Stimulated activated CD8-positive, alpha-beta memory T cell treated with anti-CD3 and anti-CD28 coated beads, Interleukin-7, amount 100 ng/mL, for 24 hours (primary cell): ENCODE measurements at places on chromosomes 7 and 10.
A peak's percentile ranks its signal among the peaks of the same experiment; 100 is the strongest.

GRCh38 chr7:136163340-136163801, 186.2 kb upstream of the MTPN start:
- DNase-seq = no peak

GRCh38 chr10:47257396-47258120, 42.4 kb upstream of the GDF10 start:
- no peak for DNase-seq

DNA sequence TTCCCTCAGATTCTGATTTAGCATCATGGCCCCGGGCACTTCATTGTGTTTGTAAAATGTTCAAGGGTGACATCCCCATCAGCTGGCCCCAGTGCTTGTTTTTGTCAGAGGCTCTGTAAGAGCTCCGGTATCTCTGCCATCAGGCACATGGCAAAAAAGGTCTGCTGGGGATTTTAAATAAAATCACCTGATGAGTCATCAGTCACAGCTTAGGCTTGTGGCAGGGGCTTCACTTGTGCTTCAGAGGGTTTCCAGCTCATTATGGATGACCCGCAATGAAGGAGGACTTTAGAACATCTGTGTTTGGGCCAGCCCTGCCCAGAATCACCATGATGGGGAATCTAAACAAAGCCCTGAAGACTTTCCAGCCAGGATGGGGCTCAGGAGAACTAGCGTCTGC, 259.9 kb downstream of the ZEB1 start:
- no peak for DNase-seq

- DNase-seq = no peak
Observed at GRCh38 chr10:25766213-25766612, 167.8 kb upstream of the MYO3A start.

DNA sequence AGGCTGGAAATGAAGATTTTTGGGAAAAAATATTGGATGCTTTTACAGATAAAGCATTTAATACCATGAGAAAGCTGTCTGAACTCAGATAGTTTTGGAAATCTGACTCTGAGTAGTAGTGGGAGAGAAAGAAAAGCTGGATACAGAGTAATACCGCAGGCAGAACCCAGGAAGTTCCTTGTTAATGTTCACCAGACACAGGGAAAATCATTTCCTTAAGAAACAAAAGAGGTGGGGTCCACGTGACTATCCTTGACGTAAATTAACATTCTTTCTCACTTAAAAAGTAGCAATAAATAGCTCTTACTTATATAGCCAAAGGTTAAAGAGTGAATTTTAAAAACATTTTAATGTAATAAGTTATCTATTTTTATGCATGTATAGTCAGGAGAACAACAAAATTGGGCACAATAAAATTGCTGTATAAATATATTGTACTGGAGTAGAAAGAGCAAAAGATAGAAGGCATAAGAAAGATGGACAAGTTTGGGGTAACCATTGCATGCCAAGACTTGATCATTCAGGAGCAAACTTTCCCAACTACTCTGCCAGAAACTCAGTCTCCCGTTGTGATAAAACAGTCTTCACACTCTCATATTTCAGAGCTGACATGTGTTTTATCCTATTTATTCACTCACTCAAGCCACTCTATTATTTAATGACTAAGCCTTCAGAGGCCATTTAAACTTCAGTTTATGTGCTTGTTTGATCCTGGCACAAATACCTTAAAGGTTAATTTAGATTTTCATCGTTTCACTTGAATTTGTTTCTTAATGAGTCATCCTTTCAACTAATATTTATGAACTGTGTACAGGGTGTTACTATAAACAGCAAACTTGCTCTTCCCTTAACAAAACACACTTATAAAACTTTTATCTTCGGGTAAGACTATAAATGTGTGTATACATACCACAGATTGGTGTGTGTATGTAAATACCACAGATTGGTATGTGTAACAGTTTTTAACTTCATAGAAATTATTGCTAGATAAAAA, 143.1 kb downstream of the GNAI1 start:
- no peak for DNase-seq

GRCh38 chr10:103776878-103777591, 78.3 kb downstream of the SH3PXD2A start:
- DNase-seq = no peak

DNA sequence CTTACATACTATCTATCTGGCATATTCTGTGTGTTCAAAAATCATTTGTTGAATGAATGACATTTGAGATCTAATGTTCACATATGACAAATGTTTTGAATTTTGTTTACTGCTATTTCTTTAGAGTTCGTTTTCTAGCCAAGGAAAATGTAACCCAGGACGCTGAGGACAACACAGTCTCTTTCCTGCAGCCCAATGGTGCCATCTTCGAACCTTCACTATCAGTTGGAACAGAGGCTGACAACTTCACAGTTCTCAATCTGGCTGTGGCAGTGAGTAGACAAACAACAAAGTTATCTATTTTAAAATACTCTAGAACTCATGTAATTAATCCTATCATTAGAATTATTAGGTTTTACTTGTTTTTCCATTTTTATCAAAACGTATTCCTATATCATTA, 22.5 kb downstream of the CD36 start:
- no peak for DNase-seq

GRCh38 chr7:16944936-16945335, 63.2 kb upstream of the AGR3 start:
- no peak for DNase-seq

DNA sequence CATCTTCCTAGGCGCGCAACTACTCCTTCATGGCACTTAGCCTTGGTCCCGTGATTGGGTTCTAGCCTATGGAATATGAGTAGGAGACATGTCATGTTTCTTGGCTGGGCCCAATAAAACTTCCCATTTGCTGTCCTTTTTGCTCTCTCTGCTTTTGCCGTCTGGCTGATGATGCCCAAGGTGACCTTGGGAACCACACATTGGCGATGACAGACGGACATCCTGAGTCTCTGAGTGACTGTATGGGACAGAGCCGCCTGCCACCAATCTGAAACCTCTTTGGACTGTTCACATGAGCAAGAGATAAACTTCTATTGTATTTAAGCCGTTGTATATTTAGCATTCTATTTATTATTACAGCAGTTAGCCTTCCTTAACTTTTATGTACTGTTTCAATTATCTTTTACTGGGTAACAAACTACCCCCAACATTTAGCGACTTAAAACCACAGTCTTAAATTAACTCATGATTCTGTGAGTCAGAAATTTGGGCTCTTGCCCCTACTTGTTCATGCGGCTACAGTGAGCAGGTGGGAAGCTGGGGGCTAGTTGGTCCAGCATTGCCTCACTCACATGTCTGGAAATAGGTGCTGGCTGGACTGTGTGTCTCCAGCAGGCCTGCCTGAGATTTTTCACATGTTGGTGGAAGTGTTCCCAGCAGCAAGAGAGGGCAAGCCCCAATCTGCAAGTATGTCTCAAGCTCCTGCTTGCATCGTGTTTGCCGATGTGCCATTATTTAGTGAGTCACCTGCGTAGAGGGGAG, 71.7 kb downstream of the NOD1 start:
- no peak for DNase-seq

DNA sequence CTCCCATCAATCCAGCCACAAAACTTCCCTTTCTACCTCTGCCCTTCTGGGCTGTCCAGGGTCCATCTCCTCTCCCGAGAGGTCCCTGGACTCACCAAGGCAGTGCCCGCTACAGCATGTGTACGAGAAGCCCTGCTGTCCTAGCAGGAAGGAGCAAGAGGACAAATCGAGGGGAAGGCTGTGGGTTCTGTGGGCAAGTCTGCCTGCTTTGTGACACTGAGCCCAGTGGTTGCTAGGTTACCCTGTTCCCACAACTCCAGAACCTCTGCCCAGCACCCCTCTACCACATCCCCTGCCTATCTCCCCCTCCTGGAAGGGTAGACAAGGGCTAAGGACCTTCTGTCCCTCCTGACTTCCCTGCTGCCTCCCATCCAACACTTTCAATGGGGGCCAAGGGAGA, at the start of gene TBATA:
Gene TBATA (minus strand): TSS at position 188 of the 400 bp plus-strand sequence. CDS start 1,998 bp downstream, outside the sequence.
- no peak for DNase-seq

- no peak for DNase-seq
Observed at GRCh38 chr7:148773334-148773733, 74.6 kb downstream of the CUL1 start.

DNA sequence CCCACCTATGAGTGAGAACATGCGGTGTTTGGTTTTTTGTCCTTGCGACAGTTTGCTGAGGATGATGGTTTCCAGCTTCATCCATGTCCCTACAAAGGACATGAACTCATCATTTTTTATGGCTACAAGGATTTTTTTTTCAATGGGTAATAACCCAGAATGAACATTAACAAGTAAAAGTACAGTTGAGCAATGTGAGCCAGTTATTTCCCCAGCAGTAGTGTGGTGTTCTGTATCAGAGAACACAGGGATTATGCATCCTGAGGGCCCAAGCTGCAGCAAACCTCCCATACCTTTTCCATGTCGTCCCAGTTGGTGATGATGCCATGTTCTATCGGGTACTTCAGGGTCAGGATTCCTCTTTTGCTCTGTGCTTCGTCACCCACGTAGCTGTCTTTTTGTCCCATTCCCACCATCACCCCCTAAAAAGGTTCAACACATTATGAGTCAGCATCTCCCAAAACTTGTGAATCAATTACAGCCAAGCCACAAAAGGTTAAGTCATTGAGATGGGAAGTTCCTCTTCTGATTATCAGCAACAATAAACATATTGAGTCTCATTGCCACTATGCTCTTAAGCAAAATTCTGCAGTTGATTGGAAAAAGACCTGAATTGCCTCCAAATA, 5.5 kb downstream of the ACTA2 start:
- no peak for DNase-seq

DNA sequence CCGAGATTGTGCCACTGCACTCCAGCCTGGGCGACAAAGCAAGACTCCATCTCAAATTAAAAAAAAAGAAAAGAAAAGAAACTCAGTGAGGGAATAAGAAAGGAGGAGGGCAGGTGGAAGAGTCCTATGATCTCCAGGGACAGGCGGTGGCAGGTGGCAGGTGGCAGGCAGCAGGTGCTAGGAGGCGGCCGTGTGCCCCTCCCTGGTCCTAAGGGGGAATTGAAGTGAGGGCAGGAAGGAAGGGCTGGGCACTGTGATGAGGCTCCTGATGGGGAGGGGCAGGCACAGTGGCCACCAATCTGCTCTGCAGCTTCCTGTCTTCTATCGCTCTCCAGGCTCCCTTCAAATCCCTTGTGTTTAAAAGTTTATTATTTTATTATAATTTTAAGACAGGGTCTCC, 41.2 kb upstream of the UBE3C start:
- no peak for DNase-seq

GRCh38 chr10:24652381-24652957, 71.2 kb downstream of the ARHGAP21 start:
- DNase-seq = no peak

- DNase-seq = no peak
Observed at GRCh38 chr10:53135213-53135896, 362.8 kb upstream of the MBL2 start.

DNA sequence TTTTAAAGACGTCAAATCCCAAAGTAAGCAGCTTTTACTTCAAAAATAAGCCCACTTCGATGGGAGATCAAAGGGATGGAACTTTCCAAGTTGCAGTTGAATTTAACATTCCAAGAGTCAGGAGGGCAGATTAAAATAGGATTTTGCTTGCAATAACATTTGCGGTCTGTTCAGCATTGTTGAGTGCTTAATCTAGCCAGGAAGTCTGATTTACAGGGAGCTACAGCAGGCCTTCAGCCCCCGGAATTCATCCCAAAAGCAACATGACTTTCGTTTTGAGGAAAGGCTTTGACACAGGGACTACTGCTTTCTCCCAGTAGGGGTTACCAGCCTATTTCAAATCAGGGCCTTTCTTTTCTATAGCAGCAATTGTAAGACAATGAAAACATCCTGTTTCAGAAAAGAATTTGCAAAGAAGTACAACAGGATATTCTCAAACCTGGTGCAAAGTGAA, 279.6 kb upstream of the PITRM1 start:
- no peak for DNase-seq

- no peak for DNase-seq
Observed at GRCh38 chr7:68904630-68905029, 693.6 kb upstream of the AUTS2 start.

DNA sequence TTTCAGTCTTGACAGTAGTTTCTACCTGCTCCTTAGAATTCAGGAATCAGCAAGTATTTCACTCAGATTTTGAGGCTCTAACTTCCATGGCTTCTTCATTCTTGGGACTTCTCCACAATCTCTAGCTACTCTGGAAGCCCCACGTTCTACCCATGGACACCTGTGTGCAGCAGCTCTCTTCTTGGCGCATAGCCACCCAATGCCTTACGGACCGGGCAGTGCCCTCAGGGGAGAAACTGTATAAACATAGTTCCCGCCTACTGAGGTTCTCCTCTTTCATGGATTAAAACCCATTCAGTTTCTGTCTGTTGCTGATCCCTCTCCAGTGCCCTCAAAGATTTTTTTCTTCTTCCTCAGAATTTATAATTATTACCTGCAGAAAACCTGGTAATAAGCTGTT, 177.1 kb downstream of the SORCS1 start:
- DNase-seq = no peak

- no peak for DNase-seq
Observed at GRCh38 chr10:132982301-132982989, 40.1 kb upstream of the CFAP46 start.

GRCh38 chr7:151652111-151652510, 132.4 kb upstream of the RHEB start:
- no peak for DNase-seq

- DNase-seq = no peak
Observed at GRCh38 chr10:71077796-71078453, 134.4 kb upstream of the UNC5B start.

- DNase-seq = no peak
Observed at GRCh38 chr7:28955718-28956607, 2.2 kb downstream of the TRIL start.

GRCh38 chr10:101285519-101286070, 56.3 kb upstream of the LBX1 start:
- no peak for DNase-seq

GRCh38 chr7:55212838-55213237, 152.3 kb upstream of the LANCL2 start:
- no peak for DNase-seq

DNA sequence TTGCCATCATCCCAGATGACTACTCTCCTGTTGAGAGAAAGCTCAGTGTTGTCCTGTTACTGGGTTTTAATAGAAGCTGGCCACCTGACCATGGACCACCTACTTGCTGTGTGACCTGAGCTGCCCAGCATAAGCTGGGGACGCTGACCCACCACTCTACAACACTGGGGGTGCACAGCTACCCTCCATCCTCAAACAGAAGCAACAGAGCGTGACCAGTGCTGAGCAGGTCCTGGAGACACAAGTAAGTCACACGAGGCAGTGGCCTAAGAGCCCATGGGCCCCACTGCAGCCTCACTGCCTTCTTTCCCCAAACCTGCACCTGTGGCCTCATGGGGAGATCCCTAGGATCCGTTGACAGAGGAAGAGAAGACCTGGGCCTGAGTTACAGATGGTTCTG, 198.6 kb upstream of the ADARB2 start:
- DNase-seq = no peak

DNA sequence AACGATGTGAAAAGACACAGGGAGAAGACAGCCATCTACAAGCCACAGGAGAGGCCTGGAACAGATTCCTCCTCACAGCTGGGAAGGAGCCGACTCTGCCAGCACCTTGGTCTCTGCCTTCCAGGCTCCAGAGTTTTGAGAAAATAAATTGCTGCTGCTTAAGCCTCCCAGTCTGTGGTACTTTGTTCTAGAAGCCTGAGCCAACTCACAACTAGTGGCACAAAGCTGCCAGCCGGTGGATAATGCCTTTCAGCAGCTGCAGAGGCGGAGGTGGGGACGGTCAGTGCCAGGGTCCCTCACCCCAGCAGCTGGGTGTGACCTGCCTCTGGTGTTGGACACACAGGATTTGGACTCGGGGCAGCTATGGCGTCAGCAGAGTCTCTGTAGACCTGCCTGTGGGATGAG, 255.4 kb upstream of the PITRM1 start:
- DNase-seq = no peak

- no peak for DNase-seq
Observed at GRCh38 chr7:106058928-106059324, 53.2 kb downstream of the SYPL1 start.

GRCh38 chr10:73413528-73414229, at the start of gene ANXA7:
Gene ANXA7, minus strand, starts transcription at chr10:73414058. Its CDS starts 13,202 bp downstream, at chr10:73400856.
- peak; percentile 93 for DNase-seq
